ENCODE measurements at places on chromosomes 2 and 18.

- DNase-seq: no peak
Observed at GRCh38 chr2:45984896-45985473, 312.2 kb upstream of the EPAS1 start.

DNA sequence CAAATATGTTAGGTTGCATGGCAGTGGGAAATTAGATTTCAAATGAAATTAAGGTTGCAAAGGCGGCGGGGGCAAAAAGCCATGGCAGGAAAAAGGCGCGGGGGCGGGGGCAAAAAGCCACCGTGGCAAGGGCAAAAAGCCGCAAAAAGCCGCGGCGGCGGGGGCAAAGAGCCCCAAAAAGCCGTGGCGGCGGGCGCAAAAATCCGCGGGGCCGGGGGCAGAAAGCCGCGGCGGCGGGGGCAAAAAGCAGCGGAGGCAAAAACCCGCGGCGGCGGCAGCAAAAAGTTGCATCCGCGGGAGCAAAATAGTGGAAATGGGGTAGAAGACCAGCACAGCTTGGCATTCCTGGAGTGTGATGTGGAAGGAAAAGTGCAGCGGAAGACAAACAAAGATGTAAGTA is 417.1 kb downstream of the ANKRD30B start:
- no peak for DNase-seq

DNA sequence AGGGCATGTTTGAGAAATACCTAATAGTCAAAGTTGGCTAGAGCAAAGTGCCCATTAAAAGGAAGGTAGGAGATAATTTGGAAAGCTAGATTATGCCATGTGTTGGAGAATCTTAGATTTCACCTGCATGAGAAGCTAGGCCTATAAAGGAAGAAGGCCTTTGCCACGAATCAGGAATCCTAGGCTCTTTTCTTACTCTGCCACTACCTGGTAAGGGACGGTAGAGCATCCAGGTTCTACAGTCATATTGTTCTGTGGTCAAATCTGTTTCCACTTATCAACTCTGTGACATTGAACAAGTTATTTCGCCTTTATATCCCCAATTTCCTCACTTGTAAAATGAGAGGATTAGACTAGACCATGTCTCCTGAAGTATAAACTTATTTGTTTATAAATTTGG is 3.6 kb upstream of the KCNJ3 start:
- no peak for DNase-seq

DNA sequence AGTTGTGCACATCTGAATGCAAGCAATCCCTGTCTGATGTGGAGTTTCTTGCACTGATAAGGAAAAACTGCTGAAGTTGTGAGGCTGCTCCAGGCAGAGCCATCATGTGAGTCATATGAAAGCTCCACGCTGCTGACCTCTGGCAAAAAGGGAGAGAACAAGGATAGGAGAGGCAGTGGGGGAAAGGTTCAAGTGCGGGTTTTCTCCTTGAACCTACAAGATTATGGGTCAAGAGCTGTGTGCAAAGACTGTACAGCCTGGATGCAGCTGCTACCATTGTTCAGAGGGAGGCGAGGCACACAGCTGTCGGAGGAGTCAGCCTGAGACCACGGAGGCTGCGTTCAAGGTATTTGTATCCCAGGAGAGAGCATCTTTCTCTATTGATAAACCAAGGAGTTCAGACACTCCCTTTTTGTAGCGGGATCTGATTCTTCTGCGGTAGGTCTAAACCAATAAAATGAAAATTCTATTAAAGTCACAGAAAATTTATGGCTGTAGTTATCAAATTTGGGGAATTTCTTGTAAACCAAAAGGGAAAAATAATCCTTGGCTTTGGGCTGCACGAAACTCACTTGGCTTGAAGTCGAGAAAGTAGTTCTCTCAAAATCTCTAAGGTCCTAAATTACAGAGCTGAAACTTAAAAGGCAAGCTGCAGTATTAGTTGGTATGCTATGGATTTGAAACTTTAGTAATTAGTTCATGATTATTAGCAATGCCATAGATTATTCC is at the start of gene CDK15:
Gene CDK15, plus strand, starts transcription at position 96 of the 729 bp plus-strand sequence. Its CDS starts 128 bp downstream, at position 224.
- DNase-seq: no peak

GRCh38 chr2:84741182-84741822 is 139.6 kb downstream of the TRABD2A start:
- DNase-seq: no peak

- no peak for DNase-seq
Observed at GRCh38 chr18:36195427-36196122, 8.3 kb downstream of the MOCOS start.

DNA sequence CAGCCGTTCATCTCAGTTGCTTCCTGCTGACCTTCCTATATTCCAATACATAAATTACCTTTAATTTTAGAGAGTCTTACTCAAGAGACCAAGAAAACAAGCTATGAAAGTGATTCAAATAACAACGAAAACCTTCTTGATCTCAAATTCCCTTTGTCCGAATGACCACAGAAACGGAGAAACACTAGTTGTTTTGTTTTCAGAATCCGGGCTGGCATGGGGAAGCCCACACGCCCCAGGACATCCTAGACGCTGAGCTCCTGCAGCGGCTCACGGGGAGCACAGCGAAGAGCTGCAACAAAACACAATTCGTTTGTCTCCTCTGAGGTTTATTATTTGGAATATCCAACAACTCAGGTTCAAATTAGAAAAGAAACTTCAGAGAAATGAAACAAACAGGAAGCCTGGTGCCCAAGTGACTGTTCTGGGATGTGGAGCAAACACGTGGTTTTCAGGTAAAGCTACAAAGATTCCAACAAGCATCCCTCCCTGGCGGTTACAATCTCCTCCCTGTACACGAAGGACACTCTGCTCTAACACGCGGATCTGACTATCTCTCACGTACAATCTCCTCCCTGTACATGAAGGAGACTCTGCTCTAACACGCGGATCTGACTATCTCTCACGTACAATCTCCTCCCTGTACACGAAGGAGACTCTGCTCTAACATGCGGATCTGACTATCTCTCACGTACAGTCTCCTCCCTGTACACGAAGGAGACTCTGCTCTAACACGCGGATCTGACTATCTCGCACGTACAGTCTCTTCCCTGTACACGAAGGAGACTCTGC is 237.5 kb downstream of the TWIST2 start:
- no peak for DNase-seq

GRCh38 chr2:48529676-48530032 is 300 bp upstream of the STON1 start:
- no peak for DNase-seq

DNA sequence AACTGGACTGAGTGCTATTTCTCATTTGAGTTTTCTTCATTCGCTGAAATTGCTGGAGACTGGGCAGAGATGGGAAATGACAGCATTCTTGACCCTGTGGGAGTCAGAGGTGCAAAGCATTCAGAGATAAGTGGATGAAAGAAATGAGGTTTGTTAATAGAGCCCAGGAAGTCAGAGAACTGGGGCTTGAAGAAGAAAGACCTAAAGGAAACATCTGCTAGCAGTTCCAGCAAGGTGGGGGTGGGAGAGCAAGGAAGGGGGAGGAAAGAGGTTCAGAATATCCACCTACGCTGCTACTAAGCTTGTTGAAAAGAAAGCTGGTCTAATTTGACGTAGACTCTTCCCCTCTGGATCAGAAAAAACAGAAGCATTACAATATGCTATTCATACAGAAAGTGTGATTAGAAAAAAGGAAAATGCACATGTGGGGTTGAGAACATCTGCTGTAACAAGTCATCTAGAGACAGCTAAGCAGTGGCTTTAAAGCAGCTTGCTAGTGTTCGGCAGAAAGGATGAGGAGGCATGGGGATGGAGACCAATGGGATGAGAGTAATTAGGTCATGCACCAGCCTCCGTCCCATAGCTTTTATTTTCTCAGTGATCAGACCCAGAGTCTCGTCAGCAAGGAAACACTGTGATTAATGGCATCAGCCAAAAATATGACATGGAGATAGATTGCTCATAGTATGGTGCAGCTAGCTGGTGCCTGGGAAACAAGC is 29.7 kb downstream of the NAB1 start:
- peak; percentile 49 for DNase-seq

GRCh38 chr18:77013811-77014521 is 118.6 kb downstream of the MBP start:
- DNase-seq: no peak

DNA sequence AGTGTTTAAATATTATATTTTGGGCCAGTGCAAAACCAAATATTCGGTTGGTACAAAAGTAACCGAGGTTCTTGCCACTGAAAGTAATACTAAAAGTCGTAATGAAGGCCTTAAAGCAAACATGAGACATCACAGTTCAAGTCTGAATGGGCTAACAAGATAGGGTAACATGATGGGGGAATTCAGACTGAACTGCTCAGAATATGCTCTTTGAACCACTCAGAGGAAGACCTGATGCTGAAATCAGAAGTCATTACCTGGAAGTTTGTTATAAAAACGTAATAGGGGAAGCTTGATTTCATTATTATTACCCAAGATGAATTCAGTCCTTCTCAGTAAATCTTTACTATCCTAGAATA is 26.6 kb downstream of the CDKL4 start:
- no peak for DNase-seq

DNA sequence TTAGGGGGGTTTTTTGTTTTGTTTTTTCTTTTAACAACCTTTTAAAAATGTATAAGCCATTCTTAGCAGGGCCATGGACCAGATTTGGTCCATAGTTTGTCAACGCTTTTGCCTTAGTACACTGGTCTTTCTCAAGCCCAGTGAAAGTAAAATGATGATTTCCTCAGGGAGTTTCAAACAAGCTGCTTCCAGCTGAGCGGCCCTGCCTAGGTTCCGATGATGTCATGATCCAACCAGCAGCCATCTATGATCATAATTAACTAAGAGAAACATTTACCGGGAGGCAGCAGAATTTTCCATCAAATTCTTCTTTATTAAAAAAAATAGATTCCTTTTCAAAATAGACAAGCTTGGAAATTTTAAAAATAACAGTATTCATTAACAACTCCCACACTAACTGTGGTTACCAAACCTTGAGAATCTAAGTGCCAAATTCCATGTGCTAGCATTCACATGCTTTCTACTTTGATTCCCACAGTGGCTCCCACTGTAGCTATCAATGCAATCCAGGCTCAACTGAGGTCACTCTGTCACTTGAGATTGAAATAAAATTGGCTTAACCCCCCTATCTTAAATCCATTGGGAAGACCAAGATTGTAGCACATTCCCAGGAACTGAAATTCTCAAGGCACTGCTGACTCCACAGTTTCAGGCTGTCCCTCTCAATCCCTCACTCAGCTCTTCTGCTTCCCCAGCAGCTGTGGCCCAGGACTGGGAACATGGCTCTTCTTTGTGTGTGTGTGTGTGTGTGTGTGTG is 148.9 kb downstream of the RNF152 start:
- no peak for DNase-seq

- no peak for DNase-seq
Observed at GRCh38 chr2:98952966-98953365, 16.9 kb upstream of the CRACDL start.

DNA sequence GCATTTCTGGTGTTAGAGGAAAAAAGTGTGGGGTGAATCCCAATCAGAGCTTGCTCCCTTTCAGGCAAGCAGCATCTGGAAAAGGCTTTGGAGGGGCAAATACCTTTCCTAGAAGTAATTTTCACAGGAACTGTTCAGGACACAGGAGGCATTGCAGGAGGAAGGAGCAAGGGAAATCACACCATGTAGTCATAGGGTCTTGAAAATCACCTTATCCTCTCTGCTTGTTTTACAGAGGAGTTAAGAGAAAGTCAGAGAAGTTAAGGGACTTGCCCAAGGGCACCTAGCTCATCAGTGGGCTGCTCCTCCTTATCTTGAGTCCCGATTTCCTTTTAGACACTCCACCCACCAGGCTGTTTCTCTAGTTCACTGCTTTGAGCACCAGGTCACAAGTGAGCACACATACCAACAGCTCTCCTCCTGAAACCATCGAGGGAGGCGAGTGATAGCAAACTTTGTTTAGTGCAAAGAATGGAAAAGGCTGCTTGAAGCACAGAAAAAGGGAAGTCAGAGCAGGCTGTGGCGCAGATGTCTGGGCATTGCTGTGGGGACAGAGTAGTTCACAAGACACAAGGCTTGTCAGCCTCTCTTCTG is 89.2 kb upstream of the CXCR4 start:
- no peak for DNase-seq

GRCh38 chr2:68317971-68318913 is 1.5 kb downstream of the CNRIP1 start:
- no peak for DNase-seq

DNA sequence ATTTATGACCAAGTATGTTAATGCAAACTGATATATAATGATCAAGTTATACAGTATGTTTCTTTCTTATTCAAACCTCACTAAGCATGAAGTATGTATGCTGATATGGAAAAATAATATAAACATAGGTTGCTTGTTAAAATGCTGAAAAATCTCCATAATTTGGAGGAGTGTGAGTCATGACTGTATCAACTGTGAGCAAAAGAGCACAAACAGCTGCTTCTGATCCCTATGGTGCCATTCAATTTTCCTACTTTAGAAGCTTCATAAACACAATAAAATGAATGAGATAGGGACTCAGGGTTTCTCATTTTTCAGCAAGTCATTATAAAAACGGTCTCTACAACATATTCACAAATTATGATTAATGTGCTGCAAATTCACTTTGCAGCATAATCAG is 129.9 kb upstream of the TFPI start:
- no peak for DNase-seq

DNA sequence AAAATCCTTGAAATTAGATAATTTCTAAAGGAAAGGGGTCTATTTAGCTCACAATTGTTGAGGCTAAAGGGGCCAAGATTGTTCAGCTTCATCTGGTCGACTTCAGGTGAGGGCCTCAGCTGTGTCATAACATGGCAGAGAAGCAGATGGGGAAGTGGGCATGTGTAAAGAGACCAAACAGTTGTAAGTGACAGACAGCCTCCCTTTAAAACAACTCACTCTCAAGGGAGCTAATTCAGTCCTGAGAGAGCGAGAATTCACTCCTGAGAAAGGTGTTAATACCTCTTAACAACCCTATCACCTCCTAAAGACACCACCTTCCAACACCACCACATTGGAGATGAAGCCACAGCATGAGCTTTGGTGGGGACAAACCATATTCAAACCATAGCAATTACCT is 62.4 kb downstream of the KCMF1 start:
- no peak for DNase-seq

GRCh38 chr2:51990684-51991083 is 958.8 kb upstream of the NRXN1 start:
- no peak for DNase-seq

- DNase-seq: no peak
Observed at GRCh38 chr18:79227621-79228020, 158.4 kb downstream of the ATP9B start.

- no peak for DNase-seq
Observed at GRCh38 chr2:2222931-2223330, 108.1 kb downstream of the MYT1L start.

DNA sequence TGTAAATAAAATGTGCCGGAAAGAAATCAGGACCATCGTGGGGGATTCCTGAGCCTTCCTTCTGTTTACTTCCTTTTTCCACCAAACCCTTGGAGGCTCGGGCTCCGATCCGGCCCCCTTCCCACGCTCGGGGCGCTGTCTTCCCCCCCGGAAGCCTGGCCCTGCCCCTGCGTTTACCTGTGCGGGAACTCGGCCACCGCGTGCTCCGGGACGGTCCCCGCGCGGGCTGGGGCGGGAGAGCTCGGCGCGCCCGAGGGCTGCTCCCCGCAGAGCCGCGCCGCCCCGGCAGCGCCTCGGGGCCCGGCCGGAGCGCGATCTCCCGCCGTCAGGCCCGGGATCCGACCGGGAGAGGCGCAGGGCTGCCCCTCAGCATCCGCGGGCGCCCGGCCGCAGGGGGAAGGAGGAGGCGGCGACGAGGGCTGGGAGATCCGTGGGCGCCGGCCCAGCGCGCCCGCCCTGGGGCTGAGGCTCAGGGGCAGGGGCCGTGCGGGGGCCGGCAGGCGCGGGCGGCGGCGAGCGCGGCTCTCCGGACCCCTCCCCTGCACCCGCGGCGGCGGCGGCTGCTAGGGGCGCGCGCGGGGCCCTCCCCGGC is 435 bp downstream of the ADCY3 start:
- no peak for DNase-seq

- DNase-seq: no peak
Observed at GRCh38 chr18:68874361-68874760, 76.5 kb downstream of the CCDC102B start.

Data from stimulated activated CD4-positive, alpha-beta T cell treated with anti-CD3 and anti-CD28 coated beads, Interleukin-1b, Interleukin-23, amount 100 ng/mL, for 24 hours (primary cell).